HCEC 1CT (cell line): ENCODE measurements at places on chromosomes 16 and 17.

GRCh38 chr16:56102183-56102686 is 89.1 kb upstream of the GNAO1 start:
- no peak for DNase-seq

DNA sequence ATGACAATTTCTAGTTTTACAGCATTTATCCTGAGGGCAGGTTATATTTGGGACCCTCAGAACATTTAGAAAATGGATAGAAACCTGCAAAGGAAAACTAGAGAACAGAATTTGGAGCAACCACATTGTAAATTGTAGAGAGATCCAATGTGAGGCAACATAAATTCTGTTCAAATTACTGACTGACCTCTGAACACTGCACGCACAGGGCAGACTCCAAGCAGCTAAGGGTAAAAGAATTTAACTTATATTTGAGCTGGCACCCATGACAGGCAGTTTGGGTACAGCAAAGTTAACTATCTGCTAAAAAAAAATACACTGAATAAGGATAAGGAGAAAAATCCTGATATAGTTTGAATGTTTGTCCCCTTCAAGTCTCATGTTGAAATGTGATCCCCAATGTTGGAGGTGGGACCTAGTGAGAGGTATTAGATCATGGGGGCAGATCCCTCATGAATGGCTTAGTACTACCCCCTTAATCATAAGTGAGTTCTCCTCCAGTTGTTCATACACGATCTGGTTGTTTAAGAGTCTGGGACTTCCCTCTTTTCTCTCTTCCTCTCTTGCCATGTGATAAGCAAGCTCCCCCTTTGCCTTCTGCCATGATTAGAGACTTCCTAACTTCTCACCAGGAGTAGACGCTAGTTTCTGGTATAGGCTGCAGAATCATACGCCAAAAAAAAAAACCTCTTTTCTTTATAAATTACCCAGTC is 75.7 kb downstream of the FBXL20 start:
- no peak for DNase-seq

DNA sequence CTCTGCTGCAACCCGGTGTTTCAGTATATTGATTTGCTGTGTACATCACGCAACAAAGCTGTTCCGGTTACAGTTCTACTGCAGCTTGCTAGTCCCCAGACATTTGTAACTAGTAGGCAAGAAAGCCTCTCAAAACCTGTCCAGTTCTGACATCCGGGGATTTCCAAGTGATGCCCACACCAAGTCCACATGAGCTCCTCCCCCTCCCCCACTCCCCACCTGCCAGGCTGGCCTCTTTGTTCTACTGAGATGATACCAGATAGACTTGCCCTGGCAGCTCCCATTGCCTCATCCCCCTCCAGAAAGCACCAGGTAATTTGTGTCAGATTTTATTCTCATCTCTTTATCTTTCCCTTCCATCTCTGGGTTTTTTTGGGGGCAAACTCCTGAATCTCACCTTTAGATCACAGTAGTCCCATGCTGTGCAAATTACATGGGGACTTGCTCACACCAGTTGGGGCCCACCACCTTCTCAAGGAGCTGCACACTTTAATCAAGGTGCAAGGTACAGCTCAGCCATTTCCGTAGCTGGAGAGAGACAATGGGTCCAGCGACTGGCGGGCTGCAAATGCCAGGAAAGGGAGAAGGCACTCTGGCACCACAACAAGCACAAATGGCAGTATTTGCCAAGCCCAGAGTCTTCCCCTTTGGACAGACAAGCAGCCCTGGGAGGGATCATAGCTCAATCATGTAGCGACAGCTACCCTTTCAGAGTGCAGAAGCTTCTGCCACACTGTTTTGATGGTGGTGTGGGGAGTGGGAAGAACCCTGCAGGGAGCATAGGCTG is 183.1 kb downstream of the CYLD start:
- no peak for DNase-seq

DNA sequence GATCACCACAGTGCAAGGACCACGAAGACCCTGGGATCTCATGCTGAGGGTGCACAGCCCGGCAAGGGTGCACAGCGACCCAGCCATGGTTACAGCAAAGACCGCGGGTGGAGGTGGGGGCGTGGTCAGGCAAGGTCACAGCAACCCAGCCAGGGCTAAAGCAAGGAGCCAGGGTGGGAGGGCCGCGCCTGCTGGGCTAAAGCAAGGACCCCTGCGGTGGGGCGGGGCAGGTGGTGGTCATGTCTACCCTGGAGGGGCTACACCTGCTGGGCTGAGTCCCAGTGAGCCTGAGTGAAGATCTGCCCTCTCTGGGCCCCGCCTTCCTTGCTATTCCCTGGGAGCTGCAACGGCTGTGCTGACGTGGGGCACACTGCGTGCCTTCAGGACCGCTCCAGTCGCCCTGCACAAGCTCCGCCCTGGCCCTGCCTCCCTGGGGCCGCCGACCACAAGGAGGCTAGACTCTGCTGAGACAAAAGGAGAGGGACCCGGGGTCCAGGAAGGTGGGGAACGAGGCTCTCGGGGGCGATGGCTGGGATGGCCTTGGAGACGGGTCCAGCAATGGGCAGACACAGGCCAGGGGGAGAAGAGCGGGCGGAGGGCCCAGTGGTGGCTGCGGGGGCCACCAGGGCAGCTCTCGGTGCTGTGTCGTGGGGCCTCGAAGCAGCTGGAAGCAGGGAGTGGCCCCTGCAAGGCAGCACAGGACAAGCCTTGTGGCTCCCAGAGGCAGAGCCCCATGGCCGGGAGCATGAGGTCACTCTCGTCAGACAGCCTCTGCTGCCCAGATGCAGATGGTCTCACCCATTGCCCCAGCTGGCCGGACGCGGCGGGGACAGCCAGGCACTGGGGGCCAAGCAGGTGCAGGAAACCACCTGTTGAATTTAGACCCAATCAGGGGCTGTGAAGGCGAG is 52.8 kb downstream of the CBFA2T3 start:
- DNase-seq = no peak

DNA sequence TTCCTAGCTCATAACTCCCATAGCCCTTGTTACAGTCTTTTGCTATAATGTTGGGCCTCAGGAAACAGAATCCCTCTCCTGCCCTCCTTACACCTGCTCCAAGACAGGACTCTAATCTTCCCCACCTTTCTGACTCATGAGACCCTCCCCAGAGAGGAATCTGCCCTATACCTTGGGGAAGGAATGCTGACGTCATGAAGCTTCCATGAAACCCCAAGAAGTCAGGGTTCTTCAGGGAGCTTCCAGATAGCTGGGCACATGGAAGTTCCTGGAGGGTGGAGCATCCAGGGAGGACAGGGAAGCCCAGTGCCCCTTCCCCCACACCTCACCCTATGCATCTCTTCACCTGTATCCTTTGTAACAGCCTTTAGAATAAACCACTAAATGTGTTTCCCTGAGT is 285.7 kb downstream of the SOX9 start:
- no peak for DNase-seq

GRCh38 chr16:49844359-49844758 is 11.6 kb downstream of the ZNF423 start:
- DNase-seq = no peak

- DNase-seq = no peak
These were observed 108.9 kb upstream of the GSE1 start for GRCh38 chr16:85504242-85504641.

DNA sequence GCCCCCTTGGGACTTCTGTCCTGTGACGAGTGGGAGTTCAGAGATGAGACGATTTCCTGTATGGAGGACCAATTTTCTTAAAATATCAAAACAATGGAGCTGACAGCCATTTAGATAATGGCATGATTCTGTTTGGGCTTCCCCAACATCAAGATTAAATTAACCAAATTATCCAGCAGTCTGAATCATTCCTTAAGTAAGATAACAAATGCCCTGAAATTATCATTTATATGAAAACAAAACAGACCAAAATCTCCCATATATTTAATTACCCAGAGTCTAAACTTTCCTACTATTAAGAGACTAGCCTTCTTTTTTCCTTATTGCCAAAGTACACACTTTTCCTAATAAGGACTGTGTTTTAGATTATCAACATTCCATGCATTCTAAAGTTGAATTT is 550.1 kb upstream of the PSMD7 start:
- no peak for DNase-seq

DNA sequence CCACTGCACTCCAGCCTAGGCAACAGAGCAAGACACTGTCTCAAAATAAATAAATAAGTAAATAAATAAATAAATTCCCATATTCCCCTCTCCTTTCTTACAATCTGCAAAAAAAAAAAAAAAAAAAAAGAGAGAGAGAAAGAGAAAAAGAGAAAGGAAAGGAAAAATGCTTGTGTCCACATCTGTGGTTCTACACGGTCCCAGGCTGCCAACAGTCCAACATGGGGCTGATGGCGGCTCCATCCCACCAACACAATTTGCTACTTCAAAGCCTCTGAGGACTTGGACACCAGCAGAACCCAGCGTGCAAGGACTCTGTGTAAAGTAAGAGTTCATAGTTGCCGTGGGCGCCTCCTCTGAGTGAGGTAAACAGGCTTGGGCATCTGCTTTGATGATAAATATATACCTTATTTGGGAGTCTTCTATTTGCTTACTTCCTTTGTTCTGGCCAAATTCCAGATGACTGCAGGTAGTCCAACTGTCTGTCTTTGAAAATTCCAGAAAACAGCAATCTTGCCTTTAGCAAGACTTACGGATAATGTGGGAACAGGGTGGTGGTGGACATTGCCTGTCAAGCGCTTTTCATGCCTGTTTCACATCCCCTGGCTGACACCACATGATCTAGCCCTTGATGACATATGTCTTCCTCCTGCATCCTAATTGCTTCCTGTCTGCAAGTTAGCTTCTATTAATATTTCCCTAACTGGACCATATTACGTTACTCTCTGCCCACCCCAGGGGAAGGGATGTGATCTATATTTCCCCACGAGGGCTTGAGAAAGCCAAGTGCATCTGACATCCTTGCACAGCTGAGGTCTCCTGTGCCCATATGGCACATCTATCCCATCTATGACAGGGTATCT is 10.1 kb downstream of the LITAF start:
- DNase-seq = no peak

DNA sequence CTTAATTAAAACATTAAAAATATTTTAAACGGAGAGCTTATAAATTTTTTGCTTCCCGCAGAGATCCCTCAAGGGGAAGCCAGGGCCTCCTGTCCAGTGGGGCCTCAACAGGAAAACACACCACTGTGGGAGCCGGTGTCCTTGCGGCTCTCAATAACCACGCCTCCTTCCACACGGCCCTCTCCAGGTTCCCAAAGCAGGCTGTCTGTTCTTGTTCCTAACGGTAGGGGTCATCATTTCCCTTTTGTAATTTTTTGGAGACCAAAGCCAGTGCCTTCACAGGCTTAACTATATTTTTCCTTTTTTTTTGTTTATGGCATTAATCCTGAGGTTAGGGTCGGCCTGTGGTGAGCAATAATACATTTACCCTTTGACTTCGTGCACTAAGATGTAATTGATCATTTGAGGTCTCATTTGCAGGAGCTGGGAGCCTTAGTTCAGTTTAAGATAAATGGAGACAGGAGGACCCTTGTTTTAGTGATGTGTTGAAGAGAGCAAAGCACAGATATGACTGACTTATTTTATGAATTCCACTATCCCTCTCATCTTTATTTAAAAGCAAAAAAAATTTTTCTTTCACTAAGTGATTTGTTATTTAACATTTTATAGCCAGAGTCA is 77.5 kb upstream of the N4BP1 start:
- DNase-seq = peak; percentile 74

GRCh38 chr17:27315796-27316465 is 22.0 kb downstream of the WSB1 start:
- no peak for DNase-seq

GRCh38 chr16:2081201-2082084 is 33.7 kb downstream of the TSC2 start:
- DNase-seq = no peak

GRCh38 chr17:50177983-50178834 is 12.4 kb downstream of the SGCA start:
- peak; percentile 97 for DNase-seq

DNA sequence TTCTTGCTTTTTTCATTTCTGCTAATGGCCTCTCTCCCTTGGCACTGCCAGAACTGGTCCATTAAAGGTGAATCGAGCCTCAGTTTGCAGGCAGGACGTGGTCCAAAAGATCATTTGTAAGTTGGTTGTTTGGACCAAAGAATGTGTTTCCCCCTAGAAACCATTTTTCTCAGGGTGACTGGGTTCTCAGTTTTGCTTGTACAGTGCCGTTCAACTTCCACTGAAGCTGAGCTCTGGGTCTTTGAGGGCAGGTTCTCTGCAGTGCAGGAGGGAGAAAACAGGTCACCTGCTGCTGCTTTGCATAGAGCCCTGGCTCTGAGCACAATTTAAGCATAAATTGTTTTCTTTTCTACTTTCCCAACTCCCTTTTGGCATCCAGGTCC is 9.0 kb upstream of the AMZ2 start:
- DNase-seq = no peak

- no peak for DNase-seq
These were observed 773 bp downstream of the CENPX start for GRCh38 chr17:82021900-82022309.

DNA sequence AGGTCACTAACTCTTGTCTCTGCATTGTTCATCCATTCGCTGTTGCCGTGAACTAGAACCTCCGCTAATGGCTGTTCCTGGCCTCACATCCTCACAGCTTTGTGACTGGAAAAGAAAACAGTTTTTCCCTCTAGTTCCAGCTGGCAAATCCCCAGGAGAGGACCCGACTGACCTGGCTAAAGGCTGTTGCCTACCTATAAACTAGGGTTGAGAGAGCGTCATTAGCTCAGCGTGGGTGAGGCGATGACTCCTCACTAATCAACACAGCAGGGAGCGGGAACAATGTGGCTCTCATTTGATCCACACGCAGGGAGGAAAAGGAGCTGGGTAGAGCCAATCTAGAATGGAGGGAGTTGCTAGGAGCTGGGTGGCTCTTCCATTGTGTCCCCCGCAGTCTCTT is 282.1 kb upstream of the IRX5 start:
- DNase-seq = no peak

DNA sequence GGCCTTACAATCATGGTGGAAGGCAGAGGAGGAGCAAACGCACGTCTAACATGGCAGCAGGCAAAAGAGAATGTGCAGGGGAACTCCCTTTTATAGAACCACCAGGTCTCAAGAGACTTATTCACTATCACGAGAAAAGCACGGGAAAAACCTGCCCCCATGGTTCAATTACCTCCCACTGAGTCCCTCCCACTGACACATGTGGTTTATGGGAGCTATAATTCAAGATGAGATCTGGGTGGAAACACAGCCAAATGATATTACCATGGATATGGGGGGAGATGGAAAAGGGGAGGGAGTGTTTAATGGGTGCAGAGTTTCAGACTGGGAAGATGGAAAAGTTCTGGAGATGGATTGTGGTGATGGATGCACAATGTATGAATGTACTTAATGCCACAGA is 23.0 kb downstream of the TEKT5 start:
- DNase-seq = no peak

- DNase-seq = peak; percentile 85
These were observed 569 bp downstream of the FLII start for GRCh38 chr17:18257982-18258355.

GRCh38 chr17:30458371-30458770 is 18.8 kb upstream of the GOSR1 start:
- DNase-seq = no peak

- no peak for DNase-seq
These were observed 105.2 kb upstream of the SHISA6 start for GRCh38 chr17:11135819-11136218.

GRCh38 chr17:49984283-49984682 is 10.7 kb downstream of the DLX3 start:
- DNase-seq = no peak
